Activated CD4-positive, alpha-beta T cell treated with anti-CD3 and anti-CD28 coated beads for 36 hours (primary cell): ENCODE measurements at places on chromosomes 2 and 18. TPM values are rescaled to one million over a fixed set of nuclear protein-coding genes. Genes with fewer than 3 reads are reported as not detected.

The PMS1 gene
- total RNA-seq = 47.4 TPM

The RNF125 gene
- total RNA-seq = 21.6 TPM

The CCDC141 gene
- total RNA-seq = 2.6 TPM

The LGALSL gene
- 2.2 TPM for total RNA-seq

The SATB2 gene
- 0.07 TPM for total RNA-seq

The ATOH8 gene
- total RNA-seq = not detected

The TM4SF20 gene
- not detected for total RNA-seq

The DAW1 gene
- not detected for total RNA-seq

The MOGAT1 gene
- total RNA-seq = not detected

The CLEC4F gene
- total RNA-seq = not detected

The MYO7B gene
- total RNA-seq = 0.75 TPM
